ENCODE measurements at places on chromosomes 6 and 20. TPM values are rescaled to one million over a fixed set of nuclear protein-coding genes. Genes with fewer than 3 reads are reported as not detected.

The MYCT1 gene
- 4.5 TPM for total RNA-seq

The OPRM1 gene
- total RNA-seq, result 1.2 TPM

The EFCAB8 gene
- total RNA-seq, result not detected

The NFATC2 gene
- total RNA-seq, result 0.41 TPM

The IYD gene
- total RNA-seq, result not detected

The CLVS2 gene
- total RNA-seq, result 34.2 TPM

The MUC21 gene
- not detected for total RNA-seq

The RAET1L gene
- total RNA-seq, result not detected

The SERPINB1 gene
- total RNA-seq, result 3.3 TPM

The SERPINB6 gene
- total RNA-seq, result 14.3 TPM

The CGA gene
- total RNA-seq, result not detected

The PREP gene
- 33.0 TPM for total RNA-seq

The ADGB gene
- total RNA-seq, result under 0.01 TPM

The HS3ST5 gene
- total RNA-seq, result 13.9 TPM

The ZDHHC14 gene
- total RNA-seq, result 9.0 TPM

The CST5 gene
- not detected for total RNA-seq

The RIPPLY2 gene
- total RNA-seq, result 21.6 TPM

The MEI4 gene
- 0.82 TPM for total RNA-seq

The F13A1 gene
- 13.5 TPM for total RNA-seq

The DNAH8 gene
- total RNA-seq, result under 0.01 TPM
